ENCODE measurements at places on chromosomes 5 and 9.

DNA sequence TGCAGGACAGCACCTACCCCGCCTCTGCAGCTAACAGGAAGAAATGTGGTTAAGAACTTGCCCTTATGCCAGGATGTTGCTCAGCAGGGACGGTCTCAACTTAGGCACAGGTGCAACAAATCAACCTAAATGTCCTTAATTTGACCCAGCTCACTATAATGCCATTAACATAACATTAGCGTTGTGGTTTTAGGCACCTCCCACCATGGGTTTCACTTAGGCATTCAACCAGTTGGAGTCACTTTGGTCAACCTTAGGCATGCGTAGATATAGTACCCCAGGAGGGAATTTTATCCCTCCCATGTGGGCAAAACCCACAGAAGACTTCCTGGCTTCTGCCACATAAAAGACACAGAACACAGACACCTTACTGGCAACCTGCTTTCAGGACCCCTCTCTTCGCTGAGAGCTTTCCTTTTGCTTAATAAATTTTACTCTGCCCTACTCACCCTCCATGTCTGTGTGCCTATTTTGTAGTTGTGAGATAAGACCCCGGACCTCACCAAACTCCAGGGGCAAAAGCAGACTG is 8.7 kb upstream of the ERAP1 start:
- DNase-seq, result no peak

GRCh38 chr9:4297786-4298254 is 2.0 kb downstream of the GLIS3 start:
- no peak for DNase-seq

DNA sequence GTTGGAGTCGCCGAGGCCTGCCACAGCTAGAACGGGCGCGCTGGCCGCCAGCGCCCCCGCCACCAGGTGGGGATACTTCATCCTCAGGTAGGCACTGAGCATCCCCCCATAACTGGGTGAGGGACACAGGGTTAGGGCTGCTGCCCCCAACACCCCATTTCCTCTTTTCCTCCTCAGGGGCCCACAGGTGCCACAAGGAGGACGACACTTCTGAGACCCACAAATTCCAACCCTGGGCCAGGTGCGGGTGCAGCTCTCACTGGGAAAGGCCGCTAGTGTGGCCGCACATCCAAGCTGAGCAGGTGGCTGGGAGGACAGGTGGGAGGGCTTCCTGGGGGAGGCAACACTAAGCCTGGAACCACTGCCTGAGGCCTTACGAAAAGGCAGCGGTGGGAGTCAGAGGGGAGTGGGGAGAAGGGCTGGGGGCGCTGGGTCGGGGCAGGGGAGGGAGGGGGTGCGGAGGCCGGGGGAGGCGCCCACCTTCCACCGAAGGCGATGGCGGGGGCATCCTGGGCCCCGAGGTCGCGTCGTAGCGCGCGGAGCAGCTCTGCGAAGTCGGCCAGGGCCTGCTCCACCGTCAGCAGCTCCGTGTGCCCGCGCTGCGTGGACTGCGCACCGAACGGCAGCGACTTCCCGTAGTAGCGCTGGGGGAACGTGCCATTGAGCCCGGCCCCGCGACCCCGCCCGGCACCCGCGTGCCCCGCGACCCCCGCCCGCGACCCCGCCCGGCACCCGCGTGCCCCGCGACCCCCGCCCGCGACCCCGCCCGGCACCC is 961 bp downstream of the DPP7 start:
- no peak for DNase-seq

GRCh38 chr9:125919565-125919964 is 172.4 kb downstream of the PBX3 start:
- no peak for DNase-seq

DNA sequence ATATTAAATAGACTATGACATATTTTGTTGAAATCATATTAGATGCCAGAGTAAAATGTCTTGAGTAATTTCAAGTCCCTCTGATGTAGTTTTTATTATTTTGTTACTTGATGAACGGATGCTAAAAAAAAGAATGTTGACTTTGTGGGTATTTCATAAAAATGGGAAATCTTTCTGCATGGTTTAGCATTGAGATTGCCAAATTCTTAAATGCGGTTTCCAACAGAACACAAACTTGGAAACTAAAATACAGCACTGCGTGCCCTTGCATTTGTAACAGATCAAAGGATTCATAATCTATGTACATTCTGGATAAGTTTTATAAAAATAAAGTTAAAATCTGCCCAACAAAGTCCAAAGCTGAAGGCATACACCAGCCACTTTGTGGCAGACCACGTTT is 425.5 kb upstream of the DAB2 start:
- no peak for DNase-seq

DNA sequence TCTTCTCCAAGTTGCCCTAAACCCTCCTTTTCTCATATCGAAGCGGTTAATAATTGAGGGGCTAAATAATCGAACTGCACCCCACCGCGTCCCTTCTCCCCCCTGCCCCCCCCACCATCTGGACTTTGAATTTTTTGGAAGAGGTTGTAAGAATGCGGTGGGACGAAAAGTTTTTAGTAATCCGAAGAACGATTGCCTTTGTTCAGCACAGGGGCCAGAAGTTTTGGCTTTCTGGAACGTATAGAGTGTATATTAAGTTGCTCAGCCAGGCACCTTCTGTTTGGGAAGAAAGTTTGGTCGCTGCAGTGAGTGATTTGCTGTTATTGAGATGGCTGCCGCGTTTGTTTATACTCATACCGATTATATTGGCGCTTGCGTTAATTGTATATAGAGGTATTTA is 518 bp downstream of the ERBIN start:
- DNase-seq, result no peak

DNA sequence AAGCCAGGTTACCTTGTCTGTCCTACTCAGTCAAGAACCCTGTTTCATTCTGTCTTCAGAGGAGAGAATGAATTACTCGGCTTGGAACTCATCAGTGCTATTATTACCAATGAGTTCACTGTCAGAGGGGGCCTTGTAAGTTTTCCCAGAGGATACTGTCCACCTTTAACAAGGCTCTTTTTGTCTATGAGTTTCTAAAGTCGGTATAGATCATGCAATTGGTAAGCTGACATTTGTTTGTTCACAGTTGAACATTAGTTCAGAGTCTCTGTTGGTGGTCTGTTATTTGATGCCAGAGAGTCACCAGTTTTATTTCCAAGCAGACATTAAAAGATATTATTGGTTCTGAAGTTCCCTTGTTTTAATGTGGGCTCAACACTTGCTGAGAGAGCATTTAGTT is 58.1 kb upstream of the DHFR start:
- DNase-seq, result no peak

- no peak for DNase-seq
Measured at GRCh38 chr9:22073349-22073748, 64.2 kb upstream of the CDKN2B start.

- no peak for DNase-seq
Measured at GRCh38 chr9:19127871-19128500, 694 bp upstream of the PLIN2 start.

GRCh38 chr9:117705386-117705785 is 1.2 kb downstream of the TLR4 start:
- no peak for DNase-seq

- DNase-seq, result no peak
Measured at GRCh38 chr5:27377626-27378025, 339.2 kb upstream of the CDH9 start.

- no peak for DNase-seq
Measured at GRCh38 chr9:70250221-70250620, 8.6 kb upstream of the SMC5 start.

DNA sequence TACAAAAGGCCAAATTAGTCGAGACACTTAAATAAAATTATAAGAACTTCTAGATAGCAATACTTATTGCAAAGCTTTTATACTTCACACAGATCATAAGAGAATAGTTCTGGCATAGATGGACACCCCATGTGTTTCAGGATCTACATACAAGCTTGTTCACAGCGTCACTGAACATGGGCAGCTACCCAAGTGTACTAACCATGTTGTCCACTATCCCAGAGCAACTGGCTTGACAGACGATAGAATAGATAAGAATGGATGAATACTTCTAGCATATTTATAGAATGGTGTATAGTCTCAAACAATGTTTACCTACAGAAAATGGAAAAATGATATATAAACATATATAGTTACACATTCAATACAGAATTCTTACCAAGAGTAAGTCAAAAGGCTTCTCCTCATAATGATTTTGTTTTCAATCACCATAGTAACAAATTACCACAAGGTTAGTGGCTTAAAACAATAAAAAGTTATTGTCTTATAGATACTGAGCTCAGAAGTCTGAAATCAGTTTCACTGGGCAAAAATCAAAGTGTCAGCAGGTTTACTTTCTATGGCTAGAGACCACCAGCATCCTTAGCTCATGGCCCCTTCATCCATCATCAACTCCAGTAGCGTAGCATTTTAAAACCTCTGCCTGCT is 446.7 kb downstream of the DMRTA1 start:
- DNase-seq, result no peak

DNA sequence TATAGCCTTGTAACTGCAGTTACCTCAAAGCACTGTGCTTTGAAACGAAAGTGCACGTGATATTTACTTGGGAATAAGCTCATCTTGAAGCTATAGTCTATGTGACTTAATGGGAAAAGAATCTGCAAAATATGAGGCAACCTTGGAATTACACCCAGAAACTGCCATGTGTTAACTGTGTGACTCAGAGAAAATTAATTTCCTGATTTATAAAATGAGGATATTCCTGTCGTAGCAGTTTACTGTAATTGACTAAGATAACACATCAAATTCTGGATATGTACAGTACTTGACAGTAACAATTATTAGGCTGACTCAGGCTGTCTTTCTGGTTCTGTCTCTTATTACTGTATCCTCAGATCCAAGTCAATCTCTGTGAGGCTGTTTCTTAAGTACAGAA is 1079.9 kb upstream of the ACO1 start:
- no peak for DNase-seq

- DNase-seq, result no peak
Measured at GRCh38 chr5:177357146-177357458, 622 bp upstream of the RGS14 start.

- no peak for DNase-seq
Measured at GRCh38 chr9:135983208-135984071, 22.3 kb upstream of the UBAC1 start.

- no peak for DNase-seq
Measured at GRCh38 chr9:128412120-128412790, 8.4 kb upstream of the CERCAM start.

- DNase-seq, result no peak
Measured at GRCh38 chr5:40932766-40933165, 23.5 kb downstream of the C7 start.

DNA sequence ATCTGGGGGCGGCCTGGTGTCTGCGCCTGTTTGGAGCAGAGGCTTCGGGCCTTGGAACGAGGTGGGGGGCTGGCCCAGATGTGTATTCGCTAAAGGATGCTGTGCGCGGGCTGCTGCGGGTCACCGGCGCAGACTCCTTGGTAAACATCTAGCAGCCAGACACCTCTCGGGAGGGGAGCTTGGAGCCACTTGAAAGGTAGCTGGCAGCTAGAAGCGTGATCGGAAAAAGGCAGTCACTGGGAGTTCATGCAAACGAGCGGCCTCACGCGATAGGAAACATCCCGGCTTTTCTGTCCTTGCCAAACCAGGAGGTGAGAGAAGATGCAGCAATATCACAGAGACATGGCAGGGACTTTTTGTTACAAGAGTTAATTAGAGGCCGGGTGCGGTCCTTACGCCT is 8.1 kb downstream of the LAMC3 start:
- DNase-seq, result no peak

DNA sequence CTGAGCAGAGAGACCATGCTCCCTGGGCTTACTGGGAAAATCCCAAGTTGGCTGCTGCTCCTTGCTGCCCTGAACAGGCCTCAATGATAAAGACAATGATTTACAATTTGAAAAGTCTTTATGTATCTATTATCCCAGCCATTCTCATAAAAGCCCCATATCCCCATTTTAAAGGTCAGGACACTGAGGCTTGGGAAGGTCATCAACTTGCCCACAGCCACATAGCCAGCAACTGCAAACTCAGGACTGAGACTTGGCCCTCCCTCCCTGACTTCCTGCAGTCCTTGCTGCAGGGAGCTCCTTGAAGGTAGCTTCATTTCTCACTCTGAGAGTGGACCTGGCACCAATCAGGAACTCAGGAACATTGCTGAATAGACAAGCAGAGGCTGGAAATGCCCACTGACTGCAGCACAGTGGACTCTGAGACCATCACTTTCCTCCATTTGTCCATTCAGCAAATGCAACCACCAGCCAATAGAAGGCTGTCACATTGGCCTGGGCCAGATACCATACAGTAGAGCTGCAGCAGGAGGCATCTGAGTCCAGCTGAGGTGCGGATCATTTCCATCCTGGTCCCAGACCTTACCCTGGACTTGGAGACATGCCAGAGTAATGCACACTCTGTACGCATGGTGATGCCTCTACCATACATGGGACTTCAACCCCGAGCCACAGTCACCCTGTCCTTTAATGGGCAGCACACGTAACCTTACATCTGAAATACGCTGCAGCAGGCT is 18.3 kb downstream of the TNIP1 start:
- no peak for DNase-seq

- DNase-seq, result no peak
Measured at GRCh38 chr5:83072966-83073365, 4.2 kb downstream of the TMEM167A start.

DNA sequence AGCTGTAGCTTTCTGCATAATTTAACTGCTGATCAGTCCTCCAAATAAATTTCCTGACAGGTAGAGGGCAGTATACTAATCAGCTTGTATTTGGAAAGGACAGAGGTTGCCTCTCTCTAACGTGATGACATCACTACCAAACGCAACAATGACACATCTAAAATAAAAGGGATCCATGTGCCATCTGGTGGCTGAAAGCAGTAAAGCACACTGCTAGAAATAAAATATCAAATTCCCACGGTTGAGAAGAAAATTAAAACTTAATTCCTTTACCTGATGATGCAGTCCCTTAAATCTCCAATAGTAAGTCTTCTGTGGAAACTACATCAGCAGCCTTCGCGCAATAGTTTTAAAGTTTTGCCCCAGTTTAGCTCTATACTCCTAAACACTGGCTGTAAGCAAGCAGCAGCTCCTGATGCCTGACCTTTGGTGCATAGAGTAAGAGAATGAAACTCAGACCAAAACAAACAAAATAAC is 54.5 kb downstream of the DIAPH1 start:
- peak; percentile 64 for DNase-seq

DNA sequence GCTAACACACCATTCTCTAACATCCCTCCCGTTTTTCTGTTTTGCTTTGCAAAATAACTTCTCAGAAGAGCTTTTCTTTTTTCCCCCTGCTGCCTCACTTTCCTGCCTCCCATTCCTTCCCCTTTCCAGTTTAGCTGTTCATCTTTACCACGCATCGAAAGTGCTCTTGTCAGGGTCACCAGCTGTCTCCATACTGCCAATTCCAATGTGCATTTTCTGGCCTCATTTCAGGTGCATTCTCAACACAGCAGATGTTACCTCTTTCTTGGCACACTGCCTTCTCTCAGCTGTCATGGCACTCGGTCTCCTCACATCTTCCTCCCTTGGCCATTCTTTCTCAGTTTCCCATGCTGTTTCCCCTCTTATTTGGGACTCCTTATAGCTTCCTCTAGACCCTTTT is 9.5 kb downstream of the ARSK start:
- DNase-seq, result no peak

GRCh38 chr9:6632516-6633183 is 12.9 kb downstream of the GLDC start:
- no peak for DNase-seq

Data from T1000 (cell line).